ENCODE measurements at places on chromosomes 13 and 19.

DNA sequence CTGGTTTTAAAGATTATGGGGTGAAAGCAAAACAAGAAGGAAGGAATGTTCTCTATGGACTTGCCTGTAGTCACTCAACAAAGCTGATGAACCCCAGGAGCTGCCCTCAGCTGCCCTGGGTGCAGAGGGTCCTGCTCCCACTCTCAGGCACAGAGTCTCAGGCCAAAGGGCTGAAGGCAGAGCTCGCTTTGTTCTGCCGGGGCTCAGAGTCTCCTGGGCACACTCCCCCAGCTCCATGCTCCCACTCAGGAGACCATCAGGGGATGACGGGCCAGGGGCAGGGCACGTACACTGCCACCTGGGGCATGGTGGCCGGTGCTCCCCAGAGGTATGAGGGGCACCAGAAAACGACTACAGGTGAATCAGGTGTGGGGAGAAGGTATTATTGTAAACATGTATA is 46.8 kb upstream of the SPACA7 start:
- no peak for DNase-seq

DNA sequence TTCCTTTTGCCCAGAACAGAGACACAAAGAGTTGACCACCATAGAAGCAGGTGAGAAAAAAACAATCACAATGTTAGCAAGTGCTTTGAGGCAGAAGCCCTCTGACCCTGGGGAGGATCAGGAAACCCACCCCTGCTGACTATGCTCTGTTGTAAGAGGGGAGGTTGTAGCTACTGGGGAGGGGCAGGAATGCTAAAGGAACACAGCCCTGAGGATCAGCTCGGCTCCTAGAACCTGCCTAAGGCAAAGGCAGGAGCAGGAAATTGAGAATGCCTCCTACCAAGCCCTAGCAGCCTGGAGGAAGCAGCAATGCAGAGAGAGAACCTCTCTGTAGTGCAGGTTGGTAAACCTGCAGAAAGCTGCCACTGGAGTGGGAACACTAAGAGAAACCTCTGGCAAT is 624.0 kb upstream of the KLF12 start:
- DNase-seq = no peak

- no peak for DNase-seq
These were observed 17.2 kb downstream of the SAFB2 start for GRCh38 chr19:5605362-5605761.

DNA sequence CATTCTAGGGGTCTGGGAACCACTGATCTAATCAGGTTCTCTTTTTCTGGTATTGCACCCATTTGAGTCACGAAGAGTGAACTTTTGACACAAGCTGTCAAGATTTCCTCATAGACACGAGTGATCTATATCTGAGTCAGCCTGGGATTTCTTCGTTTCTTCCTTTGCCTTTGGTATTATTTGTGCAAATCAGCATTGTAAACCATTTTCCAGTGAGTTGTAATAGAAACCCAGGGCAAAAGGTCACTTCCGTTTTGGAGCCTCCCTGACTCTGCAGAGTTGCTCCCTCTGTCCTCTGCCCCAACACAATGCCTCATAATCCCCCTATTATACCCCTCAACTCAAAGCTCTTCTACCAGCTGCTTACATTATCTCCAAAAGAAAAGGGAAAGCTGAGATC is 615.1 kb downstream of the EFNB2 start:
- no peak for DNase-seq

DNA sequence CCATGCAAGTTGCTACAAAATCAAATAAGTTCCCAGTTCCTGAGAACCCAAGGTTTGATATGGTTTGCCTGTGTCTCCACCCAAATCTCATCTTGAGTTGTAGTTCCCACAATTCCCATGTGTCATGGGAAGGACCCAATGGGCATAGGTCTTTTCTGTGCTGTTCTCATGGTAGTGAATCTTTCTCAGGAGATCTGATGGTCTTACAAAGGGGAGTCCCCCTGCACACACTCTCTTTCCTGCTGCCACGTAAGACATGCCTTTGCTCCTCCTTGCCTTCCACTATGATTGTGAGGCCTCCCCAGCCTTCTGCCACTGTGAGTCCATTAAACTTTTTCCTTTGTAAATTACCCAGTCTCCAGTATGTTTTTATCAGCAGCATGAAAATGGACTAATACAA is 28.5 kb upstream of the TSHZ3 start:
- DNase-seq = no peak

DNA sequence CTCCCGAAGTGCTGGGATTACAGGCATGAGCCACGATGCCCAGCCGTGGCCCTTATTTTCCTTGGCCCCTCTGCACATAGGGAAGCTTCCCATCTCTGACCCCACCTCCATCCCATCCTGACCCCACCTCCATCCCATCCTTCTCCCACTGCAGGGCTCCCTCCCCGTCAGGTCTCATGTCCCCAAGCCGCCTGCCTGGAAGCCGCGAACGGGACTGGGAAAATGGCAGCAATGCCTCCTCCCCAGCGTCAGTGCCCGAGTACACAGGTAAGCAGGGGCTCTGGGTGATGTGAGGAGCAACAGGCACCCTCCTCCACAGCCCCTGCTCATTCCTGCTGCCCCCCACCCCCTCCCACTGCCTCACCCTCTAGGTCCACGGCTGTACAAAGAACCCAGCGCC is 12.2 kb downstream of the XAB2 start:
- DNase-seq = no peak

DNA sequence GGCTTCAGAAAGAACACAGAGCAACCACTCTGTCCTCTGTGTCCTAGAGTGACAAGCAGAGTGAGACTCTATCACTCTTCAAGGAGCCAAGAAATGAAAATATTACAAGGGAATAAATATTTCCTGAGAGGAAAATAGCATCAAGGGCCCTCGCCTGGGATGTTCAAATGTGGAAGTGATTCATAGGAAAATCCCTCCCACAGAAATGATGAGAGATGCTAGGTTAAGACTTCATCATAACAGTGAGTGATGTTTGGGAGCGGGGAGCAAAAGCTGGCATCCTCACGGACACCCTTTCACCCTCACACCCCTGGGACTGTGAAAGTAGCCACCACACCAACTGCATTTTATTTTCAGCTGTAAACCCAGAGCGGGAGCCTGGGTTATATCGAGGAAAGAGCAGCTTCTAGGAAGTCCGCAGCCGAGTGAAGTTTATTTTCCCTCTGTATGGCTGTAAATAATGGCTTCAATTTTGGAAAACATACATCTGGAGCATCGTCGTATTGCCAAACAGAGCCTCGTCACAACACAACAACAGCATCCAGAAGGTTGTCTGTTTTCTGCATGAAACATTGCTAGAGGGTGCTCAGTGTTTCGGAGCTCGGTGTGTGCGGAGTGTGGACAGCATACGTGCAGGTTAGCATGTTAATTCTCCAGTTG is 54.8 kb downstream of the DLEU7 start:
- DNase-seq = no peak

- DNase-seq = no peak
These were observed 45.7 kb upstream of the ZNF730 start for GRCh38 chr19:23071147-23071511.

DNA sequence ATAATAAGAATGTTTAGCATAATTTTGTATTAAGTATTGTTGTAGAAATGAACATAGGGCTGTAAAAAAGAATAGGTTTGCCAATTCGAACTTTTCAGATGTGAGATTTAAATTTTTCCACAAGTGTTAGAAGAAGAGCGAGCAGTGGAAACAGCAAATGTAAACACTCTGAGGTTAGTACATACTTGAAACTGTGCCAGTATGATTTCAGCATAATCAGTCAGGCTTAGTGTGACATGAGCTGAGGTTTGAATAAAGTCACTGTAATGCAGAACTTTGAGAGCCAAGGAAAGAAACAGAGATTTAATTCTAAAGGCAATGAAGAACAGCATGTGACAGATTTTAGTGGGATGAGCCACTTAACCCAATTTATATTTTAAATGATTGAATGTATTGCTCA is 2166.4 kb downstream of the PCDH9 start:
- no peak for DNase-seq

GRCh38 chr13:77831866-77832265 is 86.8 kb downstream of the EDNRB start:
- no peak for DNase-seq

DNA sequence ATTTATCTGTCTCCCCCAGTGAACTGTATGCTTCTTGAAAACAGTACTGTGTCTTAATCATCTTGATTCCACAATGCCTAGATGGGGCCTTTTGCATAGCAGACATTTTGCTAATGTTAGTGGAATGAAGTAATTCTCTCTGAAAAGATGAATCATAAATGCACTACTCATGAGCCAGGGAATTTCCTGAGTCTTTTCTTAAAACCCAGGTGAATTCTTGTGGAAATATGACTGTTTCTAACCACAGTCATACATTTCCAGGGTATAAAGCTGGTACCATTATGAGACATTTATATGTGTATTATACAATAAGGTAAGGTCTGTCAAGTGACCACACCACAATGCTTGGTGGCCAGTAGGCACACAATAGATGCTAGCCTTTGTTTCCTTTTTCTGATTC is 5.5 kb upstream of the KCTD4 start:
- no peak for DNase-seq

DNA sequence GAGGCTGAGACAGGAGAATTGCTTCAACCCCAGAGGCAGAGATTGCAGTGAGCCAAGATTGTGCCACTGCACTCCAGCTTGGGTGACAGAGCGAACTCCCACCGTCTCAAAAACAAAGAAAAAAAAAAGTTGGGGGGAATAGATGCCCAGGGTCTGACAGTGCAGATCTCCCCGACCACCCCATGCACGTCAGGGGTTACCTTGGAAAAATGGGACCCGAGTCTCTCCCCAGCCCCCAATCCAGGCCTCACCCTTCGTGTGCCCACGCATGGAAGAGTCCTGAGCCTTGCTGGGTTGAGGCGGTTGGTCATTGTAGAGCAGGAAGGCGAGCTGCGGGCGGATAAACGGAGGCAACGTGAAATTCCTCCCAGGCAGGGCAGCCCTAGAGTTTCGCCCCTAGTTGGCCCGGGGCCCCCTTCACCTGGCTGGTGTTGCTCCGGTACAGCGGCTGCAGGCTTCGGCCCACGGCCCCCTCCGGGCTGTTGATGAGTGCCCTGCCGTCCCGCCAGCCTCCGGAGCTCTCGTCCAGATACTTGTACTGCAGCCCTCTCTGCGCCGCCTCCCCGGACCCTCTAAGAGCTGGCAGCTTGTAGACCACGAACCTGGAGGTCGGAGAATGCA is 588 bp downstream of the DNASE2 start:
- DNase-seq = no peak

DNA sequence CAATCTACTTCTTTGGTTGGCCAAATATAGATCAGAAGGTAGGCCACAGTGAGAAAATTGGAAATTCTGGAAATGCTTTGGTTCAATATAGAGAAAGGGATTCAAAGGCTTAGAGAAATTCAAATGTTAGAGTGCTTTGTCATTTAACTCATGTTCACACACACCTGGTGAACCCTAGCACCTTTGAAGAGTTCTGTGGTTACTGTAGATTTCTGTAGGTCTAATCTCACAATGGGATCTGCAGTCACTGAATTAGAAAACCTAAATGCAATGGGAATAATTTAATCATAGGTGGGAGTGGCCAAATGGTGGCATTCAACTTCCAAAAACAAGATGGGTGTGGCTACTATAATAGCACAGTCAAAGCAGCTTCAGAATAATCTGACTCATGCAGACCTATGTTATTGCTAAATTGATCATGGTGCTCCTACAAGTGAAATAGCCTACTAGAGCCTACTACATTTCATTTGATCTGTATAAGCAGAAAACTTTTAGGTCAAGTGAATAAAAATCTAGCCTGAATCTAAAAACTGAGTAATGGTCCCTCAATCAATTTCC is 1152.9 kb downstream of the PCDH9 start:
- no peak for DNase-seq

DNA sequence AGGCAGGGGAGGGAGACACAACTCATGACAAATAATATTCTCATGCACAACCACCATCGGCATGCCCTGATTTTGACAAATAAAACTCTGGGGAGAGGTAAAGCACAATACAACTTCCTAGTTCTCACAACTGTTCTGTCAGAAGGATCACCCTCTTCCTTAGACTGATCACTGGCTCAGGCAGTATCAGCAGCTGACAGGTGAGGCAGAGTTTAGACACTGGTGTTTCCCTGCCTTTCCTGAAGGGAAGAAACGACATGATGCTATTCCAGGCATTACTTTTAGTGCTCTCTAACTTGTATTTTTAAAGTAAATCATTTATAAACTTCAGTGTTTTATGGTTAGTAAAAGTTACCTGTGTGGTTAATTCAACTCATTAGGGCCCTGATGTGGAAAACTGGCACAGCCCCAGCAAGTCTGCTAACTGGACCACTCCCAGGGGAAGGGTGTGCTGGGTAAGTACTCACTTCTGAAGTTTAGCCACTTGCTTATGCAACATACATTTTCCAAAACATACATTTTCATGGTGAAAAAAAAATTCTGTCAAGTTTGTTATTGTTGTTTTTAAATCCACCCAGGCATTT is 82.8 kb downstream of the CRYL1 start:
- no peak for DNase-seq

DNA sequence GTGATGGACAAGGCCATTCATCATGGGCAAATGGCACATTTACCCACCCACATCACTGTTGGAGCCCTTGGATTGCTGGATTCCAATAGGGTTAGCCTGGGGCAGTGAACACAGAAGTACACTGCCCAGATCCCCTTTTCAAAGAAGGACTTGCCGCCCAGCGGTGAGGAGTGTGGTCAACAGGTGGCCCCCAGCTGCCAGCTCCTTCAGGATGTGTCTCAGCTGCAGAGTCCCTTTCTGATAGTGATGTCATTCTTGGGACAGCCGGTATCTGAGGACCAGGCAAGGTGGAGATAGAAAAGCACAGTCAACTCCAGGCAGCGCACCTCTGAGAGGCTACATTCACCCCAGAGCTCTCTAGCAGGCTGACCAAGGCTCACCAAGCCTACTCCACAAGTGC is 16.9 kb downstream of the ERICH6B start:
- no peak for DNase-seq

DNA sequence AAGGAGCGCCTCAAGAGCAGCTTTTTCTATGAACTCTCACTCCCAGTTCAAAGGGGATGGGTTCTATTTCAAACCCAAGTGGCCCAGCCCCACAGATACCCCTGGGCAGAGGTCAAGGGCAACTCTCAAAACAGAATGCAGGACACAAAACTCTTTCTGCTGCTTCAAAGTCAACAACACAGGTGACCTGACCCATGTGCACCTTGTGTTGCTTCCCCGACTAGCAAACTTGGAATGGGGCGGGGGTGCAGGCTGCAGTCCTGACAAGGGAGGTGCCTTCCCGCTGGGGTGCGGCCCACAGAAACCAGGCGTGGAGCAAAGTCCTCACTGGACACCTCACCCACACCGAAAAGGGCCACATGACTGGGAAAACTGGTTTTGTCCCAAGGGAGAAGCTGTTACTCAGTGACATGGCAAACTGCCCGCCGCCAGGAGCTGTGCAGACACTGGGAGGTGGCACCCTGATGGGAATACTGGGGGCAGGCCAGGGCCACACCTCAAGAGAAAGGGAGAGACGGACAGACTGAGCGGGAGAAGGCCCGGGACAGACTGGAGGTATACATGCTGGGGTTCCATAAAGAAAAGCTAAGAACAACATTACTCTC is 17.4 kb downstream of the ZC3H4 start:
- no peak for DNase-seq

GRCh38 chr13:44061876-44062275 is 182.2 kb downstream of the LACC1 start:
- DNase-seq = no peak

Measured in vagina (tissue), 2 donors.